Naive thymus-derived CD4-positive, alpha-beta T cell (primary cell): ENCODE measurements at places on chromosomes 7 and 10. TPM values are rescaled to one million over a fixed set of nuclear protein-coding genes. Genes with fewer than 3 reads are reported as not detected.

DNA sequence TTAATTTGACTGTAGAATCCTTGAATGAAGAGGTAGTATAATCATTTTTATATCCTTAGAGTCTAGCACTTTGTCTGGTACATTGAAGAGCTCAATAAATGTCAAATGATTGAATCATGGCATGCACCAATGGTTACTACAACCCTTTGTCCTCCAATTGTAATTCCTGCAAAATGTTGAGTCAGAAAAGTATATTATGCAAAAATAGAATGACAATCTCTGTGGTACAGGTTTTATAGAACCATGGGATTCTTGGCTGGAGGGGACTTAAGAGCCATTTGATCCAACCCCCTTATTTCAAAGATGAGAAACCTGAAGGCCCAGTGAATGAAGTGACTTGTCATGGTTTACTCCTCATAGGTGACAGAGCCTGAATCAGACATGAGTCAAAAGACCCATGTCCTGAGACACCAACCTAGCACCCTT, 30.9 kb upstream of the SMKR1 start:
- DNase-seq: no peak

DNA sequence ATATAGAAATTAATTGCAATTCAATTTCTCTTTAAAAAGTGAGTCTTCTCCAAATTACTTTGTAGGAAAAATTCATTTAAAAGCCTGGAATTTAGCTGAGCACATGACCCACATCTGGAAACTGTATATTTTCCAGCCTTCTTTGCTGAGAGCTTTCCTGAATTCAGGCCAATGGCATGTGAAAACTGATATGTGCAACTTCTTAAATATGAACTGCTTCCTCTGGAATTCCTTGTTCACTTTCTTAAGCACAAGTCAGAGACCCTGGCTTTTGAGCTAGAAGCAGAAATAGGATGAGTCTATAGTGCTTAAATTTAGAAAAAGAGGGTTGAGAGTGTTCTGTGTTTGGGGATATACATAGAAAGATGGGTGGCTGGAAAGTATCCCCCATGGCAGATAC, 365.1 kb upstream of the MTPN start:
- no peak for DNase-seq

DNA sequence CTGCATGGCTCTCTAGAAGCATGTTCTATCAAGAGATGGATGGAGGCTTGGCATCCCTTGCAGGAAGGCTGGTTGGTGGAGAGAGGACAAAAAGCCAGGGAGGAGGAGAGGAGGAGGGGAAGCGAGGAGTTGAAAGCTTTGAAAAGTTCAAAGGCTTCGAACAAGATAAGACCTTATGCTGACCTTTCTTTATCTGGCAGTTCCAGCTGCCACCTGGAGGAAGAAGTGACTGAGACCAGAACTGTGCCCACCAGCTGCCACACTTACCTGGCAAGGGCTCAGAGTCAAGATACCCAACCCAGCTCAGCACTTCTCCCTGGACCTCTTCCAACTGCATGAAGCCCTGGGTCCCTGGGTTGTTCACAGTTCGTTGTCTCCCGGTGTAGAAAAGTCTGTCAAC, 14.8 kb downstream of the CCL24 start:
- no peak for DNase-seq

DNA sequence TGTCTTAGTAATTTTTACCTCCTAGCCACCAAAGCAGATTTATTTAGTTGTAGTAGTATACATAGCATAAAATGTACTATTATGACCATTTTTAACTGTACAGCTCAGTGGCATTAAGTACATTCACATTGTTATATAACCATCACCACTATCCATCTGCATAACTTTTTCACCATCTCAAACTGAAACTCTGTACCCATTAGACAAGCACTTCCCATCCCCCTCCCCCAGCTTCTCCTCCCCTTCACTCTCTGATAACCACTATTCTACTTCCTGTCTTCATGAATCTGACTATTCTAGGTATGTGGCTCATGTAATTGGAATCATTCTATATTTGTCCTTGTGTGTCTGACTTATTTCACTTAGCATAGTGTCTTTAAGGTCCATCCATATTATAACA, 71.9 kb downstream of the MRPL32 start:
- DNase-seq: peak; percentile 2

ERVW-1 gene
- total RNA-seq: 0.24 TPM

CREB5 gene
- total RNA-seq: 18.4 TPM

DNA sequence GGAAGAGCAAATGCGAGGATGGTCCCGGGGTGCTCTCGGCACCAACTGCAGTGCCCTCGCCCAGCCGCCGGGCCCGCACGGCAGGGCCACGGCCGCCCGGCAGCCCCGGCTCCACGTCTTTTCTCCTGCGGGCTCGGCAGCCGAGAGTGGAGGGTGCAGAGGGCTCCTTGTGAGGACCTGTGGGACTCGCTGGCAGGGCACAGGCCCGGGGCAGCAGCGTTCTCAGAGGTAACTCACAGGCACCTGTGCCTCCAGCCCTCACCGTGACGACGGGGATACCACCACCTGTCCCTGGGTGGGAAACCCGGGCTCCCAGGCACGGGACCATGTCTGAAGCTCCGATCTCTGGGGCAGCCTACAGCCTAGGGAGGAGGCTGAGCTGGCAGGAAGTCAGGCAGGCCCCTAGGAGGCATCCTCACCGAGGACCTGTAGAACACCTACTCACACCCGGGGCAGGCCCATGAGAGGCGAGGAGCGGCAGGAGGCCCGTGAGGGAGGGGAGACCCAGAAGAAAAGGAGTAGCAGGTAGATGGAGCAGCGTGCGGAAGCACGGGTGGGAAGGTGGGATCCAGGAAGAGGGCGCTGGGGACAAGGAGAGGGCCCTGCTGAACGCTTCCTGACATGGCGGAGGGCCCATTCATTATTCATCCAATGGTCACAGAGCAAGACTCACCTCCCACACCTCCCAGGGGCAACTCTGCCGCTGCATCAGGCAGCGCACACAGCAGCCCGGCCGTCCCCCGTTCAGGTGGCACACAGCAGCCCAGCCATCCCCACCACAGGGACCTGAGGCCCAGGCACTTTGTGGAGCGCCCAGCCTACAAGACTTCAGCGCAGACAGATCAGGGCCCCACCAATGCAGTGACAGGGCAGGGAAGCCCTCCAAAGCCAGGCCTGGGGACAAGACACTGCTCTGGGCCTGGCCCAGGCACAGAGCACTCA, 244.9 kb downstream of the MAD1L1 start:
- no peak for DNase-seq

BLNK gene
- 6.5 TPM for total RNA-seq

GRCh38 chr7:105391429-105391828, 2.7 kb upstream of the SRPK2 start:
- DNase-seq: no peak

DNA sequence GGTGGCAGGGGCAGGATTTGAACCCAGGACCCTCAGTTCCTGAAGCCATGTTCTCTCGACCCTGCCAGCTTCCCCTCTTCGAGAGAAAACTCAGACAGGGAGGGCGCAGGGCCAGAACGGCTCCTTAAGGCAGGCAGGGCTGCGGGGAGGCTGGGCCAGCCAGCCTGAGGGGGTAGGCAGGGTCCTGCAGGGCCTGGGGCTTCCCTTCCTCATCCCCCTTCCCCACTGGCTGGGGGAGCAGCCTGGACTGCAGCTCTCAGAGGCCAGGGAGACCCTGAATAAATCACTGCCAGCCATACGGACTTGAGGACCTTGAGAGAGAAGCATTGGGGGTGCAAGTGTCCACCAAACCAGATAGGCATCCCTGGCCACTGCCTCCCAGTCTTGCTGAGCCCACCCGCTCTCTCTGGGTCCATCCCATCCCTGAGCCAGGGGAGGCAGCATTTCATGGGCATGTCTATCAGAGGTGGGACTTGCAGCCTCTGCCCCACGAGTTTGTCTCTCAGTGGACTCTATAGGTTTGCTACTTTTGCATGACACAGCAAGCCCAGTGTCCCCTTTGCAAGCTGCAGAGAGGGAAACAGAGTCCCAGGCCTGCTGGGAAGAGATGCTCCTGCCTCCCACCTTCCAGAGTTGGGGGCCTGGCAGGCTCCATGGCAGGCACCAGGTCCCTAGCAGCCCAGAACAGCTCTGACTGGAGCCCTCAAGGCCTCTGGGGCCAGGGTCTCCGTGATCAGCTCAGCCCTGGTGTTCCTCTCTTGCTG, 70.9 kb downstream of the MYL10 start:
- DNase-seq: no peak

SEMA3A gene
- total RNA-seq: 1.3 TPM

GRCh38 chr10:22803261-22803885, 89.0 kb upstream of the PIP4K2A start:
- DNase-seq: no peak

HOXA9 gene
- not detected for total RNA-seq

DNA sequence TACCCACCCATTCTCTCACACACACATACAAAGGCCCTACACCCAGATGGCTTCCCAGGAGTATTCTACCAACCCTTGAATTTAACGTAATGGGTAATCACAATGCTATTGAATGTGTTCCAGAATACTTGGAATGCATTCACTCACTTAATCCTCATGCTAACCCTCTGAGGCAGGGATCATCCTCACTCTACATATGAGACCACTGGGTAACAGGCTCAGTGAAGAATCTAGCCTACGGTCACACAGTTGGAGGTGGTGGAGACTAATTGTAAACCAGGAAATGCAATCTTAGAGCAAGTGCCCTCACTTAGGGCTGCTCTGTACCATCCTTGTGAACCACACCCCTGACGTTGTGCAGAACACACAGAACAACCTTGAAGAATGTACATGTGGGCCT, 87.5 kb downstream of the PPP1R3C start:
- no peak for DNase-seq

- DNase-seq: no peak
Measured at GRCh38 chr7:126605553-126605952, 647.2 kb downstream of the GRM8 start.

TMEM196 gene
- total RNA-seq: not detected

TNRC18 gene
- total RNA-seq: 83.7 TPM

- DNase-seq: no peak
Measured at GRCh38 chr7:64882341-64883112, 20.5 kb upstream of the ZNF273 start.

- no peak for DNase-seq
Measured at GRCh38 chr7:114530057-114530611, 115.5 kb downstream of the FOXP2 start.

DNA sequence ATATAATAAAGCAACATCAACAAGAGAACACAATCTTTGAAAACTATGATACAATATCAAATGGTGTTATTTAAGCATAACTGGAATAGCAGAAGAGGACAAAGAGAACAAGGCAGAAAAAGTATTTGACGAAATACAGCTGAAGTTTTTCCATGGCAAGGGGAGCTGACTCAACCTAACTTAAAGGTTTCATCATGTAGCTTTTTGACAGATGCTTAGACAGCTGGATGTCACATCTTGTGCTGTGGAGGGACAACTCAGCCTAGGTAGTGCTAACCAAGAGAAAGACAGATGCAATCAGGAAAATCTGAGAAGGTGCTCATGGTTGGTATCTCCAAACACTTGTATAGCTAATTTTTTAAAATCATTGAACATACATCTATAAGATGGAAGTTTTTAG, 208.2 kb downstream of the TFEC start:
- DNase-seq: no peak

RARRES2 gene
- not detected for total RNA-seq

GRCh38 chr10:35416619-35417312, 80.5 kb downstream of the CCNY start:
- no peak for DNase-seq

GRCh38 chr10:4918236-4918635, 45.0 kb upstream of the AKR1C1 start:
- no peak for DNase-seq
